ENCODE measurements at places on chromosomes 5 and 9. TPM values are rescaled to one million over a fixed set of nuclear protein-coding genes. Genes with fewer than 3 reads are reported as not detected.

The LECT2 gene
- total RNA-seq = 61.8 TPM

DNA sequence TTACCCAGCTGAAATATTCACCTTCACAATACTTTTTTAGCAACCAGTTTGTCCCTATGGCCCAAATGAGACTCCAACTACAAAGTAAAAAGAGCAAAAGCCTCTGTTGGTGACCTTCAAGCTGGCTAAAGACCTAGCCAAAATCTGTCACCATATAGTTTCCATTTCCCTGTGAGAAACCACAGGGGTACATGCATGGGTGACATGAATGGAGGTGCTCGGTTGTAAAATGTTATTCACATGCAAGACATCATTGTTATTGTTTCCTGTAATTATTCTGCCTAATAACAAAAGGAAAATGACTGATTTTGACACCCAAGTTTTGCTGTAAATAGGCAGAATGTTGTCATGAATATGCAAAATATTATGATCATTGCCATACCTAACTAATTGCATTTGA is 285.3 kb downstream of the ZNF608 start:
- H3K4me1 ChIP-seq = no peaks in the 10 kb centered on the region
- no peaks in the 10 kb centered on the region for H3K27me3 ChIP-seq
- no peak overlapping the region for H3K27ac ChIP-seq
- DNase-seq = no peak

GRCh38 chr5:148974642-148975327 is 88.1 kb downstream of the SH3TC2 start:
- no peak overlapping the region for H3K4me3 ChIP-seq
- H3K27ac ChIP-seq = no peak overlapping the region
- peaks cover 4% of the 10 kb centered on the region for H3K4me1 ChIP-seq

The TAF11L10 gene
- not detected for total RNA-seq

GRCh38 chr9:126668058-126668457 is 54.3 kb downstream of the LMX1B start:
- H3K4me3 ChIP-seq = no peak overlapping the region
- no peaks in the 10 kb centered on the region for H3K27me3 ChIP-seq
- H3K36me3 ChIP-seq = no peaks in the 10 kb centered on the region
- no peak overlapping the region for H3K27ac ChIP-seq
- no peak for DNase-seq
- no peaks in the 10 kb centered on the region for H3K4me1 ChIP-seq

Data from right lobe of liver (tissue), 6 donors.